Esophagus mucosa (tissue), 1 donor: ENCODE measurements at places on chromosomes 6 and 20. TPM values are rescaled to one million over a fixed set of nuclear protein-coding genes. Genes with fewer than 3 reads are reported as not detected.

GRCh38 chr6:38909015-38909730 is 139.4 kb upstream of the GLP1R start:
- no peak for ATAC-seq

GRCh38 chr20:49460916-49461315 is 21.6 kb downstream of the KCNB1 start:
- ATAC-seq, result no peak

DNA sequence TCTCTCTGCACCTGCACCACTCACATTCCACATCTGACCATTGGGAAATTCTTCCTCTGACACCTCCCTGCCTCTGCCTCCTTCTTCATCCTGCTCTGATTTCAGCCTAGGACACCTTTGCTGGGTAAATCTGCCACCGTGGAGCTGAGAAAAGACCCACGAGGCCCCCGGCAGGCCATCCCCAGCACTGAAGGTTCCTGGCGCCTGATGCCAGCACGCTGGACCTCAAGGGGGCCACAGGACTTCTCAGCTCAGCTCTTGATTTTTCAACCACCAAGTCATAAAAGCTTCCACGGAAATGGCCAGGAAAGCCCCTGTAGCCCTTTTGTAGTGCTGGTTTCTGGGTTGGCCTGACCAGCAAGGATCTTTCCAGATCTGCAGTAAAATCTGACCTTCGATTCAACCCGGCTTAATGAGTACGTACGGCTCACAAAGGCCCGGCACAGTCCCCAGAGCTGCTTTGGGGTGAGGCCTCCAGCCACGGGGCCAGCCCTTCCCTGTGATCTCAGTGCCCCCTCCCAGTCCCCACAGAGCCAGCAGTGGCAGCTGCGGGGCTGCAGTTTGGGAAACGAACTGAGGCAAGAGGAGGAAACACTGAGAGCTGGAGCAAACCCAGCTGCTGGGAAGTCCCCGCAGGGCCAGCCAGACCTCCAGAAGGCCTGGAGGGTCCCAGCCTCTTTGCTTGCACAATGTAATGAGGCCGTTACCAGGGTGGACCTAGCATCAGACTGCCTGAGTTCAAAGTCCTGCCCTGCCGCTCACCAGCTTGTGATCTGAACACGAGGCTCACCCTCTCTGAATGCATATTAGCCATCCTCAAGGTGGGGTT is 157.5 kb downstream of the BMP7 start:
- peak; percentile 39 for ATAC-seq

GRCh38 chr6:36426622-36427021 is 16.0 kb downstream of the PXT1 start:
- no peak for ATAC-seq

The ZNF165 gene
- total RNA-seq, result 3.0 TPM

DNA sequence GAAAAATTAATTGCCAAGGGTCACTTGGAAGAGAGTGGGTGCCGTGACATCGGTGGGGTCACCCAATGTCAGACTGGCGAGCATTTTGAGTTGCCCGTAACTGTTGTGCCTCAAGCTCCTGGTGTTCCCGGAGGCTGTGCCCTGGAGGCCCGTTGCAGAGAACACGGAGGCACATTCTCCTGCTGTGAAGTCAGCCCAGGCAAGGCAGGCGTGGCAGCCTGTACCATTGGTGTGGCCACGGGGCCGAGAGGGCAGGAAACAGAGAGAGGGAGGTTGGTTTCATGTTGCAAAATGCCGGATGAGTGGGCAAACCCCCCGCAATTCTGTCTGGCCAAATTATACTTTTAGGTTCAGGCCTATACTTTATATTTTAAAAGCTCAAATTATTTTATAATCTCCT is 81.2 kb downstream of the THBS2 start:
- peak; percentile 45 for ATAC-seq
